Stimulated activated CD4-positive, alpha-beta T cell treated with anti-CD3 and anti-CD28 coated beads, TNF-alpha, amount 100 ng/mL, for 24 hours (primary cell): ENCODE measurements at places on chromosomes 2 and 18.

GRCh38 chr2:2653231-2653630 is 322.2 kb upstream of the MYT1L start:
- no peak for DNase-seq

DNA sequence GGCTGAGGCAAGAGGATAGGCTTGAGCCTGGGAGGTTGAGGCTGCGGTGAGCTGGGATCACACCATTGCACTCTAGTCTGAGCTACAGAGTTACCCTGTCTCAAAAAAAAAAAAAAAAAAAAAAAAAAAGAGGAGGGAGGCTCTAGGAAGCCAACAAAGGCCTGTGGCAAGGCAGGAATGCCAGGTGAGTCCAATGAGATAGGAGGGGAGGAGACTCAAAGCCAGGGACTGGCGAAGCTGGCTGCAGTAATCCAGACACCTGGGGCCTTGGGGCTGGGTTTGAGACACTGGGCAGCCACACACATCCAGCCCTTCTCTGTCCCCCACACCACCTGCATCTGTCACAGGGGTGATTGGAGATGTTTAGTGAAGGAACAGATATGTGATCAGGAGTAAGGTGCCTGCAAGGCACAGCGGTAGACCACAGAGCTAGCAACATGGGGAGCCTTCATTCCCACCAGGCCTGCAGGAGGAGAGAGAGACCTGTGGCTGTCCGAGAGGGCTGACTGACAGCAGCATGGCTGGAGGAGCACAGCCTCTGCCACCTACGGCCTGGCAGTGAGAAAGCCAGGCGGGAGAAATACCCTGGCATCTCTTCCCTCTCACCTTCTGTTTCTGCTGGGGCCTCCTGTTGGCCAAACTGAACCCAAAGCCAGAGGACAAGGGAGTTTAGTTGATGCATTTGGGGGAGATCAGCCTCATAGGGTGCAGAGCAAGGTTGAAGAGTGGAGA is 9.5 kb downstream of the CHPF start:
- DNase-seq, result no peak

GRCh38 chr18:60120231-60120750 is 220.5 kb downstream of the PMAIP1 start:
- DNase-seq, result no peak

- DNase-seq, result no peak
These were observed 40.6 kb downstream of the SPC25 start for GRCh38 chr2:168849610-168850009.

DNA sequence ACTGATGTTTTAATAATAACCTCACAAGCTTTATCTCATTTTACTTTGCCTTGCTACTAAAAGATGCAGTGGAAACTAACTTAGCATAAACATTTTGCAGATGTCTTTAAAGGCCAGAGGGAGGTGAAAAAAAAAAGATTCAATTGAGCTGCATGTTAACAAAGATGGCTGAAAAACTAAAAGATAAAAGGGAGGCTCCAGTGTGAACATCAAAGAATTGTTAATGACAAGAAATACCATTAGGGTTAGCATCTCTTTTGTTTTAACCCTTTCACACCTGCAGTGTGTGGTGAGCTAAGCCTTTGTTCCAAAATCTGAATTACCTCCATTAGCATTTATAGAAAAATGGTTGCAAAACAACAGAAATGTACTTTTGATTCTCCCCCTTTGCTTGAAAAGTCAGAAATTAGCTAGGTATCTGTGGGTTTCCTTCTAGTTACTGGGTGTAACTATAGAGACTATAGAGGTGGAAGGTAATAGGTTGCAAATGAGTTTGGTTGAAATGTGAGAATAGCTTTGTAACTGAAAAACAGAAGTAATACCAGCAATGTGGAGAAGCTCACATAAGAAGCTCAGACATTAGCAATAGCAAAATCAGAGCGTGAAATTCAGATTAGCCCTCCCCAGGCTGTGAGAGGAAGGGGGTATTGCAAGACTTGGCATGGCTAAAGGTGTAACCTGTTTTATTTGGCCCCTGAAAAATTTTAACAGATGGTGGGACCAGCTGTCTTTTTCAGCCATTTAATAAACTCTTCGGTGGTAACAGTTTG is 34.8 kb upstream of the SP5 start:
- no peak for DNase-seq

- no peak for DNase-seq
These were observed 159.0 kb downstream of the TMX3 start for GRCh38 chr18:68555879-68556301.
